Transverse colon (tissue), 4 donors: ENCODE measurements at places on chromosomes 5 and 9. TPM values are rescaled to one million over a fixed set of nuclear protein-coding genes. Genes with fewer than 3 reads are reported as not detected.

DNA sequence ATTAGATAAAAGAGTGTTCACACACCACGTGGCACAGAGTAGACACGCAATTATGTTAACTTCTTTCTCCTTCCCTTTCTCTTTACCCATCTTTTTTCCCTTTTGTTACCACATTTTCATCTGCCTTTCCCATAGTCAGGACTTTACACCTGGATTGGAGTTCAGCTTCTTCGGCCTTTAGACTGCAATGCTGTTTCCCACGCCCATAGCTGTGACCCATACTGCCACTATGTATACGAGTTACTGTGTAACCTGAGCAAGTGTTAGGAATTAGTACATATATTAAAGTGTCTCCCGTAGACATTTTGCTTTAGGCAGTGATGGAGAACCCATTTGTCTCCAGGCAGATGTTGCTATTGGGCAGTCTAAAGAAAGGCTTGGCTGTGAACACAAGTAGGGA lies 143.6 kb upstream of the SLC28A3 start:
- DNase-seq, result no peak

GRCh38 chr9:133948561-133949485 lies 43.3 kb downstream of the VAV2 start:
- DNase-seq, result no peak

GRCh38 chr9:93205896-93206575 lies 22.1 kb downstream of the WNK2 start:
- no peak for DNase-seq

SNCB gene
- not detected for total RNA-seq

DNA sequence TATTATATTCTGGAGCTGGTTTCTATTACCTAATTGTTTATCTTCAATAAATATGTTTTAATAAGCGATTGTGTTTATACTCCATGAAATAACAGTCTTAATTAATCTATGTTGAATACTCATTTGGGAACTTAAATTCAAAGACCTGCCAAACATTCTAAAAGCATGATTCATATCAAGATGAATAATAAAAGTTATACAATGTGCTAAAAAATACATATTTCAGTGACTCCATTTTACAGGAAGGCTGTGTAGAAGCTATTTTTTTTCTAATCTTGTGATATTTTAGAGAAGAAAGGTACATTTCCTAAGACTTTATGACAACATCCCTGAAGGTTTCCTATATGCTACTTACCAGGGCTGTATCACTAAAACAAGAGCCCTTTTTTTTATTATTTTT lies 417.9 kb downstream of the NFIB start:
- no peak for DNase-seq

DNA sequence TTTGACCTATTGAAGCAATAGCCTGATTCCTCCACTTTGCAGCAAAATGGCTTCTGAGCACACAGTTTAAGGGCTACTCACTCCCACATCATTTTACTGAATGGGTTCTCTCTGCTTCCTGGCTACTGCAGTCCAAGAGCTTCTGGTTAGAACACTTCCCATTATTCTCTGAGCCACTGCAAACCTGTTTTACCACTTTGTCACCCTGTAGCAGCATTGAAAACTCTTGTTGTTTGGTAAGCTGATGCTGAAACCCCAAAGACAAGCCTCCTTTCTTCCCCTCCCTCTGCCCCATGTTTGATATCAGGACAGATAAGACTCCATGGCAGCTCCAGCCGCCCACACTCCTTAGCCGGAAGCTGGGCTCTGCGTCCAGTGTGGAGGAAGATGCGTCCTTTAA lies 84.4 kb upstream of the RARS1 start:
- DNase-seq, result no peak

DNA sequence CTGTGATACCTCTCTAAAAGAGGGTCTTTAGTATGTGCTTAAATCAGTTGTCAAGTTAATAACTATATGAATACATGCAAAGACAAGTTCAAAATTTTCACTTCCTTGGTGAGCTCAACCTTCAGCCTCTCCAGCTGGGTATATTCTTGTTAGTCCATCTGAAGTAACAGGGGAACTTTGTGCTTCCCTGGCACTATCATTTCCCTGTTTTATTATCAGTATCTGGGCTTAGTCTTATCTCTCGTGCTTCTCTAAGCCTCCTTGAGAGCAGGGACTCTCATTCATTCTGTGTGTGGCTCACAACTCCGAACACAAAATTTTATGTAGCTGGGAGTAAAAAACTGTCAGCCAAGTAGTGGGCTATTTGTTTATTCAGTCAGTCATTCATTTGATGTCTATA lies 175.9 kb upstream of the MAP3K1 start:
- DNase-seq, result no peak

DNA sequence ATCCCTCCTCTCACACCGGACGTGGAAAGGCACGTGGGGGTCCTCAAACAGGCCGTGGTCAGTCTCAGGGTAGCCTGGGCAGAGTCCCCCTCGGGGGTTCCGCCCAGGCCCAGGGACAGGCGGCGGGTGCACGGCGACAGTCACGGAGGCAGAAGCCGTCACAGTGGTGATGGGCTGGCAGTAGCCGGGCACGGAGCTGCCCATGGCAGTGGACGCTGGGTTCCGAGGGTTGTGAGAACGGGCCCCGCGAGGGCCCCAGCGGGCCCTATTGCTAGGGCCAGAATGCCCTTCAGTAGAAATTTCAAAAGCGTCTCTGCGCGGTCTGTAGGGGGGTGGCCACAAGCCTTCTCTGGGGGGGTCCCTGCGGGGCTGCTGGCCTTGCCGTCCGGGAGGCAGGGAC lies 69.8 kb downstream of the PTCH1 start:
- DNase-seq, result no peak

GRCh38 chr5:1343931-1344901 lies 683 bp downstream of the CLPTM1L start:
- no peak for DNase-seq

DNA sequence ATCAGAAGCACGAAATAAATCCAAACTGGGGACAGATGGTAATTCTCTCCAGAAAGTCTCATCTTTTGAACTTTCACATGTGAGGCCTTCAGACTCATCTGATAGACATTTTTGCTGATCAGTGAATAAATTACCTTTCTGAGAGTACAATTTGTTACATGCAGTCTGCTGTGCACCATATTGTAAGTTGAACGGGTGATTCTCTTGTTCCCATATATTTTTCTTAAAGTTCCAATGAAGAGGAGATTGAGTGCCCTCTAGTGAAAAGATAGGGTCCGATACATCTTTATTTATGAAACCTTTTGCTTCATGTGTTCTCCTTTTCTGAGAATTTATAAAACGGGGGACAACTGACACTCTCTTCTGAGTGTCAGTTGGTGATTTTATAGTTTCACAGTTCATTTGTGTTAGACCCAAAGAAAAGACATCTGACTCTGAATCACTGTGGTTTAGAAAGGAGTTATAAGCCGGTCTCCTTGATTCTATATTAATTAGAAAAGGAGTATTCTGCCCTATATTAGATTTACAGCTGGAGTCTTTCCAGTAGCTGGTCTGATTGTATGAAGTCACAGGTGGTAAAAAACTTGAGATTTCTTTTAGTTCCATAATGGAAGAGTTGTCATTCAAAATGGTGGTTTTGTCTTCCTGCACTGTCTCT lies 30.4 kb downstream of the GNG10 start:
- no peak for DNase-seq

- DNase-seq, result no peak
Measured at GRCh38 chr5:15502208-15502607, 2.2 kb downstream of the FBXL7 start.
